ENCODE measurements at places on chromosomes 11 and 22.

- DNase-seq: no peak
Observed at GRCh38 chr22:37283393-37283937, 1.2 kb downstream of the CYTH4 start.

- DNase-seq: no peak
Observed at GRCh38 chr22:17552737-17553136, 10.6 kb upstream of the SLC25A18 start.

GRCh38 chr11:113555071-113555619 is 79.9 kb upstream of the DRD2 start:
- DNase-seq: no peak

DNA sequence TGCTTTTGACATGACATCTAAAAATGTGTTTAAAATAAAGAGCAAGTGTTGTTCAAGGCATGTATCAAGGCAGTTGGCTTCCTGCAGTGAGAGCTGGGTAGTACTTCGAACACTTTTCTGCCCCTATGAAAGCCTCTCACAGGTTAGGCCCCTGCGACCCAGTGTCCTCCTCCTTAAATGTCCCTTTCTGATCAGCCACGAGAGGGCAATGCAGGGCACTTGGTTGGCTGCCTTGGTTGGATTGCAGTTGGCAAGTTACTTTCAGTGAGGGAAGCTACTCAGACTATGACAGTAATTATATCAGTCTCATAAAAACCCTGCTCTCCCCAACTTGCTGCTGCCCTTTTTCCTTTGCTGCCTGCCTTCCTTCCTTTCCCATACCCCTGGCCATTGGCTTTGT is 743.8 kb downstream of the NTM start:
- no peak for DNase-seq

All from C1 segment of cervical spinal cord (tissue), 14 donors.